SK-N-SH (cell line): ENCODE measurements at places on chromosomes 3 and 15. TPM values are rescaled to one million over a fixed set of nuclear protein-coding genes. Genes with fewer than 3 reads are reported as not detected.
A peak's percentile ranks its signal among the peaks of the same experiment; 100 is the strongest.

- DNase-seq, result peak; percentile 61
- H3K4me1 ChIP-seq, result peaks cover 2% of the 10 kb centered on the region; the same call in 1 of the 2 replicates
- H3K27me3 ChIP-seq, result no peaks in the 10 kb centered on the region
- no peaks in the 10 kb centered on the region for H3K36me3 ChIP-seq
- no peak overlapping the region for H3K4me3 ChIP-seq
Measured at GRCh38 chr15:101578443-101578894, 73.7 kb downstream of the TM2D3 start.

Gene GHRL
- polyA plus RNA-seq, result not detected in 2 replicates

Gene MAN2A2
- polyA plus RNA-seq, result 25.6 and 35.0 TPM in 2 replicates

Gene THPO
- polyA plus RNA-seq, result 0.07 and 0.21 TPM in 2 replicates
